T47D (cell line): ENCODE measurements at places on chromosomes 6 and 20.

DNA sequence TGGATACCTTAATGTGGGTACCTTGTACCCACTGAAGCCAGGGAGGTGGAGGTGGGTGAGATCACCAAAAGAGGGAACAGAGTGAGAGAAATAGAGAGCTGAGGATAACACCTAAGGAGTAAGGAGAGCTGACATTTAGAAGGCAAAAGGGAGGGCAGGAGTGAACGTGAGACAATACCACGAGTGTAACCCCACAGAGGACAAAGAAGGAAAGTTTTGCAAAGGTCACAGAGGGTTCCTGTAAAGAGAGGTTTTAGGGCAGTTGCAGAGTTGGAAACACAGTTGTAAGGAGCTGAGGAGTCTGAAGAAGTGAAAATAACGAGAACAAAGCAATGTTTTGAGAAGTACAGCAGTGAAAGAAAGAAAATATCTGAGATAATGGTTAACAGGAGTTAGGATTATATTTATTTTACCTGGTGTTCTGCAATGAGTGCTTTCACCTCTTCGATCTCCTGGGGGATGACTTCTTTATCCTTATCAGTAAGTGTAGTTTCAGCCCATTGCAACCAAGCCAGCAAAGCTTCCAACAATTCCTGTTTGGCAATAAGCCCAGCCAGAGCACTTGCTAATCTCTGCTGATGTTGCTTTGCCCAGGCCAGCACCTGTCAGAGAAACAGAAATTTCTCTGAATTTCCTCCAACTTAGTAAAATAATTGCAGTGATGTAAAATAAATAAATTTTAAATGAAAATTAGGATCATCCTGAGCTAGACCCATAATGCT is 166.8 kb downstream of the DST start:
- DNase-seq: no peak

- no peak for DNase-seq
Observed at GRCh38 chr6:19121521-19121920, 715.6 kb upstream of the ID4 start.

DNA sequence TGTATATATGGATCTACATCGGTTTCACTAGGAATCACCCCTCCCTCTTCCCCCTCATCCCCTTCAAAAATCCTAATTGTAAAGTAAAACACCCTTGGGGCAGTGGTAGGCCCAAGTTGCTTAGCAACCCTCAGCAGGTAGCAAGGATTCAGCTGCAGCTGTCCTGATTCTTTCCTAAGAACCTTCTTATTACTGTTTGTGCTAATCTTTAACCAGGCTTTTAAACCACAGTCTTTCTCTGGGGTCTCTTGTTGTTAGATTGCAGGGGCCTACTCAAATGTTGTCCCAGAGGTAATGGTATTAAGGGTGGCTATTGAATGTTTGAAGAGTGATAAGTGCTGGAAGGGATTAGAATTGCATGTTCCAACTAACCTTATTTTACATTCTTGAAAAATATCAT is 46.4 kb downstream of the PRL start:
- DNase-seq: no peak

- no peak for DNase-seq
Observed at GRCh38 chr20:22815603-22816315, 219.4 kb upstream of the SSTR4 start.

- DNase-seq: no peak
Observed at GRCh38 chr6:13378669-13379590, 50.6 kb upstream of the TBC1D7 start.

DNA sequence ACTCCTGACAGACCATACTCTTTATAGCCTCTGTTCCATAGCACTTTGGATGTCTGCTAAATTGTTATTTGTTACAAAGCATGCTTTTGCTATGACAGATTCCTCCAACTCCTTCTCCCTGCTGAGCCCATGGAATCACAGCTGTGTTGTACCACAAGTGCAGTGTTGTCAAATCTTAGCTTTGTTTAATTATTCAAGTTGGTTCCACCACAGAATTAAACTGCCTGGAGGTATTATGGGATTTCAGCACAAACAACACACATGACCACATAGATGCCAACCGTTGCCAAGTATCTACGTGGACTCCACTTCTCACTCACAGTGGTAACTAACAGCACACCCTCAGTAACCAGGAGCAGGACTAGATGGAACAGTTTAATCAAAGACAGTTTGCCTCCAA is 32.7 kb upstream of the MARCKS start:
- DNase-seq: no peak

DNA sequence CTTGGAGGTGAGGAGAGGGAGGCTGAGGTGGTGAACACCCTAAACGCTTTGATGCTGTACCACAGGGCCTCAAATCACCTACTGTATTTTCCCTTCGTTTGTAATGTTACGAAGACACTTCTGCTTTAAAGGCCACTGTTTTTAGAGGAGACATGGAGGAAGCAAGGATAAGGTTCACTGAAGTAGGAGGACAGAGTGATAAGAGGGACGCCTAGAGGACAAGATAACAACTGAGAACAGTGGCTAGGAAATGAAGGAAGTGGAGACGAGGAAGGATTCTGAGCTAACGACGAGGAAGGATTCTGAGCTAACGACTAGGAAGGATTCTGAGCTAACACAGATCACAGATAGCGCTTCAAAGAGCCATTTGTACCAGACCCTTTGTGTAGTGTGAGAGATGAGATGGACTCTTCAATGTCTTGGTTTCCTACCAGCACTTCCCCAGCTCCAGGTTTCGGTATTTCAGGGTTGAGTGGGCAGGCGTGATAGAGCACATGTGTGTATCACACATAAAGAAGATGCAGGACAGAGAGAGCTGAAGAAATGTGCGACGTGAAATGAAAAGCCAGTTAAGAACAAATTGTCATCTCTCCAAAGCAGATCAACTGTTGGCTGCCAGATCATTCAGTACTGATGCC is 7.5 kb downstream of the SF3B5 start:
- no peak for DNase-seq

DNA sequence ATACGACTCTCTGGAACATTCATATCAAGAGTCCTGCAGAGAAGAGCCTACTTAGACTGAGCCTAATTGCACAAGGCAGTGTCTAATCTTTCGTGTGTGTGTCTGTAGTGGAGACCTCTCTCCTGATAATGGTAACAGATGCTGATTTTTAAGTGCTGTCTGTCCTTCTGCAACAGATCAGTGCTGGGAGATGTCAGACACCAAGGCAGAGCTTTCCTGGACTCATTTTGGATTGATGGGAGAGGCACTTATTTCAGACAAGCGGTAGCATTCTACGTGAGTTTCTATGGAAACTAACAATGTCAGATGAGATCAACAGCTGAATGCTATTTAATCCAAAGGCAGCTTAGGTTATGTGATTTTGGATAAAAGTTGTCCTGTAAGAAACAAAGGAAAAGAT is 167.6 kb downstream of the PLCB4 start:
- DNase-seq: no peak

DNA sequence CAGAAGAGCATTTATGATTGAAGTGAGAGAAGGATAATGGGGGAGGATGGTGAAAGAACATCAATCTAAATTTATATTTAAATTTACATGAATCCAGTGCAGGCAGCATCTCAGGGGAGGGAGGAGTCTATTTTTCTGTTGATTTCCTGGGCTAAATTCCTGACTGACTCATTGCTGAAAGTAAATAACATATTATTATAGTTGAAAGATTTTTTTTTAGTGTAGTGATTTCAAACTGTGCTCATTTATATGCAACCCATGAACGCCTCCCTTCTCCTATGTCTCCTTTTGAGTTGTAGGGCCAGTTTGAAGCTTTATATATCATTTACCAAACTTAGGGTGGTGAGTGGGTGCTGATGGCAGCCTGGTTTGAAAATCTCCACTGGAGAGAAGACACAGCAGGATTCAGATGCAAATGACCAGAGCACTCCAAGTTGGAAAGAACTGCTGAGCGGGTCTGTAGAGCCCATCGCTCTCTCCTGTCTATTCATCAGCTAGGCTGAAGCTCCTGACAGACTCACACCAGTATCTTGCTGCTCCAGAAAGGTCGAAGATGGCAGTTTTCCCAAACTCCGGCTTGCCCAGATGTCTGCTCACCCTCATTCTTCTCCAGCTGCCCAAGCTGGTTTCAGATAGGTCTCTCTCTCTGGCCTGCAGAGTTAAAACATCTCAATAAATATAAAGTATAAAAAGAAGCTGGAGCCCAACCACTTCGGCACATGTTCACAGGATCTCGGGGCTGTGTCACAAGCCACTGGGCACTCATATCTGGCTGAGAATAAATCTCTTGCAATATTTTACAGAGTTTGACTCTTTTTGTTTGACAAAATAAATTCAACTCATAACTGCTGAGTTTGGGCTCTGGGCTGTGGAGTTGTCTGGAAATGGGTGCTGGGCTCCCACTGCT is 18.3 kb downstream of the BTN2A1 start:
- DNase-seq: no peak

- no peak for DNase-seq
Observed at GRCh38 chr6:84752118-84752850, 12.1 kb downstream of the TBX18 start.

DNA sequence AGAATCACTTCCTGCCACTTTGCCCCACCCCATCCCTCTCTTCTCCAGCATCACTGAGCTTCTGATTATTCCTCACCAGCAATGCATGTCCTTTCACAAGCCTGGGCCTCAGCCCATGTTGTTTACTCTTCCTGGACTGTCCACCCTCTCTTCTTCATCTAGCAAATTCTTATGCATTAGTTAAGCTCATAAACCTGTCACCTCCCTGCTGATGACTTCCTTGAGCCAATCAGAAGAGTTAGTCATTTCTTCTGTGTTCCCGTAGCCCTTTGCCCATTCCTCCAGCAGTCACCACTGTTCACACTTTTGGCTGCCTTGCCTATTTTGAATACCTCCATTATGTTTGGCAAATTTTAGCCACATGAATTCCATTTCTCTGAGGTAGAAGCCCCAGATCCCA is 4.1 kb upstream of the CRYBG1 start:
- no peak for DNase-seq

- no peak for DNase-seq
Observed at GRCh38 chr6:1774226-1774915, 164.7 kb downstream of the FOXC1 start.

DNA sequence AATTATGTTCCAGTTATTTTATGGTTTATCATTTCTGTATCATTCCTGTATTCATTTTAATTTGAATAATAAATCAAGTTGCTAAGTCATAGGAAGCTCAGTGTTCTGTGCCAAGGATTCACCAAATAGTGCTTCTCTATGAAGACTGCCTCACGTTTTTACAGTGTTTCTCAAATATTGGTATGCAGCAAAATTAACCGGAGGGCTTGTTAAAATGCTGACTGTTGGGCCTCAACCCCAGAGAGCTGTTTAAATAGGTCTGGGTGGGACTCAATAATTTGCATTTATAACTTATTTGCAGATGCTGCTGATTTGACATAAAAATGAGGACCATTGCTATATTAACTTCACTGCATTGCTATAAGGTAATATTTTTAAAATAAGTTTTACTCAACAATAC is 166.7 kb downstream of the TINAG start:
- no peak for DNase-seq

DNA sequence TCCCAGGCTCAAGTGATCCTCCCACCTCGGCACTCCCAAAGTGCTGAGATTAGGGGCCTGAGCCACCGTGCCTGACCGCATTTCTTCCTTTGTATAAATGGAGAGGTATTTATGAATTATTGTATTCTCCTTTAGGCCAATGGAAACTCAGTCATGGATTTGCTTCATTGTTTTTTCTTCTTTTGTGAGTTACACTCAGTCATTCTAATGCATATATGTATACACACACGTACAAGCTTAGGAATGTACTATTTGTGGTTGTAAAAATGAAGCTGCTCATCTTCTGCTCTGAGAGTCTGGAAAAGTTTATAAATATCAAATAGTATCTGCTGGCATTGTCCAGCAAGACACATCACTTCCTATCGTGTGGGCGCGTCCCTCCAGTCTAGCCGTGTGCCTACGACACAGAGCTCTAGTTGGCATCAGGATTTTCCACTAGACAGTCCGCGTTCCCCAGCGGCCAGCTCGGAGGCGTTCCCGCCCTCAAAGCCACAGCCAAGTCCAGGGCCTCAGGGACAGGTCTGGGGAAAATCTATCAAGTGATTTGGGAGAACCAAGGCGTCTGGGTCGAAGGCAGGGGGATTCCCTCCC is 215.2 kb downstream of the NFATC2 start:
- no peak for DNase-seq

GRCh38 chr6:16803294-16804200 is 42.3 kb upstream of the ATXN1 start:
- DNase-seq: no peak

DNA sequence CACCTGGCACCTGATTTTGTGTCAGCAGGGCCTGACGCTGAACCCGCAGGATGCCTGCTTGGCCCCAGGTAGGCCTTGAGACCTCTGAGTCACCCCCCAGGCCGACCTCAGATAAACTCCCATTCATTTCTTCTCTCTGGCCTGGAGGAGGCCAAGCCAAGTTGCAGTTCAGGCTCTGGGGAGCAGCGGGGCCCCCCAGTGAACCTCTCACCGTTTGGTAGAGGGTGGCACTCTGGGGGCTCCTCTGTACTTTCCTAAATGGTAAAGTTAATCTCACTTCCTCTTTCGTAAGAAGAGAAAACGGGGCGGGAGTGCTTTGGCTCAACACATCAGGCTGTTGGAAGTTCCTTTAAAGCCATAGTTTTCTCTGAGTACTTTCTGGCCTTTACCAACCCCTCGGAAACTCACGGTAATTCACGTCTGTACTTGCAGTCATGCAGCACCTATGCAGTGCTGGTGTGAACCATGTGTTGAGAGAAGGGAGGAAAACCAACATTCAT is 2.8 kb downstream of the SIRPA start:
- no peak for DNase-seq

DNA sequence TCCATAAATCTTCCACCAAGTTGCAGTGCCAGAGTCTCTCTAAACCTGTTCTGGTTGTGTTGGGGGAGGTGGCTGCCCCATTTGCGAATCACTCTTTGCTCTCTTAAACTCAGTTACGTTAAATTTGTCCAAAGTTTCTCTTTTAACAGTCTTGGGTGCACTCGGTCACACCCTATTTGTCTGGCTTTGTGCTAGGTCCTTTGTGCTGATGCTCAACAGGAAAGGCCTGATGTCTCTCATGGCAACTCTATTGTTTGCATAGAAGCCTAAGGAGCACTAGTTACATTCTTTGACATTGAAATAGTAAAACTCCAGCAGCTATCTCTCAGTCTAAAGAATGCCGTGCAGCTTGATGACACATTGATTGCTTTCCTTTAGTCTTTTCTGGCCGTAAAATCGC is 105.1 kb downstream of the TRMT11 start:
- no peak for DNase-seq

GRCh38 chr6:62763125-62763912 is 447.9 kb upstream of the FKBP1C start:
- DNase-seq: no peak

- no peak for DNase-seq
Observed at GRCh38 chr6:52620906-52621190, 44.0 kb upstream of the TRAM2 start.

GRCh38 chr6:10621213-10621612 is 73.2 kb downstream of the C6orf52 start:
- DNase-seq: peak; percentile 10
